ENCODE measurements at places on chromosomes 4 and X. TPM values are rescaled to one million over a fixed set of nuclear protein-coding genes. Genes with fewer than 3 reads are reported as not detected.

The BTK gene
- 96.3 TPM for total RNA-seq

The SORBS2 gene
- total RNA-seq: 0.90 TPM

The C1GALT1C1 gene
- total RNA-seq: 12.8 TPM

The NLGN3 gene
- total RNA-seq: 0.33 TPM

The MAP9 gene
- total RNA-seq: 4.9 TPM

The MAGEE2 gene
- total RNA-seq: not detected
